NCI-H1092 treated with DMSO at 0.1 percent for 48 hours (cell line): ENCODE measurements at places on chromosomes 1 and 21.

DNA sequence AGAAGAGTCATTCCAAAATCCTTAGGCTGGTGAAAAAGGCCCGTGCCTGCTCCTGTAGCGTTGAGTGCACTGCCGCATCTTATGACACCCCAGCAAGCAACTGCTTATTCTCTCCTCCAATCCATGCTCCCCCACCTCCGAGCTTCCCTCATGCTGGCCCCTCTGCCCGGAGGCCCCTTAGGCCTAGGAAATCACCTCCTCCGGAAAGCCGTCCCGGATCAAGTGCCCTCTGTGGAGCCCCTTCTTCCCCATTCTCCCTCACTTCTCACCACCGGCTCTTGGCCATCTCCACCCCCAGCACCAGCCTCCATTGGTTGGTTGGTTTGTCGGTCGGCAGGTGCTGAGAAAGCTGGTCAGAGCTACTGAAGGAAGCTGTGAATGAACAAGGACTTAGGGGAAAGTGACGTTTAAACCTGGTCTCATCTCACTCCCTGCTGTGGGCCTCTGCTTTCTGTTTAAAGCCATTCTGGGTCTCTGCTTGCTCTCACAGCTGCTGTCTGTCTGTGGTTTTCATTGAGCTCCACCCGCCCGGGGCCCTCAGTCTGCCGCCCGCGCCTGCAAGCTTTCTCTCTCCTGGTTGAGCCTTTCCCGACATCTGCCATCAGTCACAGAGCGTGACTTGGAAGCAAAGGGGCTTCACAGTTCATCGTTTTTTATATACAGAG is 122.2 kb downstream of the KCNN3 start:
- no peak for DNase-seq

DNA sequence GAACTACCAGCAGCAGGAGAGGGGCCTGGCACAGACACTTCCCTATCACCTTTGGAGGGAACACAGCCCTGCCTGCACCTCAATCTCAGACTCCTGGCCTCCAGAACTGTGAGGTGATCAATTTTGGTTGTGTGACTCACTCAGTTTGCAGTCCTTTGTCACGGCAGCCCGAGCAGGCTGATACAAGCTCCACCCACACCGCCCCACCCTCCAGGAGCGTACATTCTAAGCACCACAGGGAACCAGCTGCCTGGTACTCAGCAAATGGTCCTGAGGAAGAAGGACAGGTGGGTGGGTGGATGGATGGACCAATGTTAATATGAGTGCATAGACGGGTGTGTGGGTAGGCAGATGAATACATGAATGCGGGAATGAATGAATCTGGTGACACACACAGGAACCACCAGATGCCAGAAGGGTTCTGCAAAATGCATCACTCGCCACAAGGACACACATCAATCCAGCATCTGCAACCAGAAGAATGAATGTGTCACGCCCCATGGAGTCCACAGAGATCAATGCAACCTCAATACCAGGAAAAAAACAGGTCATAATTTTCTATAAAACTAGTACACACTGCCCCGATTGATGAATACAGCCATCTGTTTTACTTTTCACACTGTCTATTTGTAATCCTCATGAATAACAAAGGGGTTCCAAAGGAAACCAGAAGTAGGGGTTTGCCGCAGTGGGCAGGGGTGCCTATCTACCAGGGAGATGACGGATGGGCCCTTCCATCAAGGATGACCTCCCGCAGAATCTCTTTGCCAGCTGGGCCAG is 284.5 kb downstream of the NPHP4 start:
- no peak for DNase-seq

DNA sequence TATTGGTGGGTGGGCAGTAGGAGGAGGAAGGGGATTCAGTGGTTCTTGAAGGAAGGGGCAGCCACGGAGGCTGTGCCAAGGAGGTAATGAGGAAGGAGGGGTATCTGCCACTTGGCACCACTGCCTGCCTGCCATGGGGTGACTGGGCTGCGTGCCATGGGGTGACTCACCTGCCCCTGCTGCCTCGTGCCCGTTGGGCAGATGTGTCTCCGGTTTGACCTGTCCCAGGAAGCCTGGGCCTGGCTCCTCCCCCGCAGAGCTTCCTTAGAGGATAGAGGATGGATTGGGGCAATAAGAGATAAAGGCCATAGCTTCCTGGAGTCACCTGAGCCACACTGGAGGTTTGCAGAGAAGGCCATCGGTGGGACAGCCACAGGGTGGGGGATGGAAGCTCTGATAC is 1.7 kb downstream of the PADI3 start:
- no peak for DNase-seq

DNA sequence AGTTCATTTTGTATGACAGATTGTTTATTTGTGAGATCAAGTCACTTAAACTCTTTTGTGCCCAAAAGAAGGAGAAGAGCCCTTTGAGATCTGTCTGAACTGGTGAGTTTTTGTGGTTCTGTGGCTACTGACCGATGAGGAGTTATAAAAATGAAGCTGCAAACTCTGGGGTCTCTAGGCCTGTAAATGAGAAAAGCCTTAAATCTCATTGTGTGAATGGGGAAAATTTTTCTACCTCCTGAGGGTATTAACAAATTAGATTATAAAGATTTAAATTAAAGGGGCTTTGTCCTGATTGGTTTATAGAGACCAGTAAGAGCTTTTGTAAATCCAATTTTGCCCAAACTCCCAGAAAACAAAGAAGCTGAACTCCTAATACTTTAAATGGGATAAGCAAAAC is 9.7 kb upstream of the KLF17 start:
- DNase-seq: no peak

DNA sequence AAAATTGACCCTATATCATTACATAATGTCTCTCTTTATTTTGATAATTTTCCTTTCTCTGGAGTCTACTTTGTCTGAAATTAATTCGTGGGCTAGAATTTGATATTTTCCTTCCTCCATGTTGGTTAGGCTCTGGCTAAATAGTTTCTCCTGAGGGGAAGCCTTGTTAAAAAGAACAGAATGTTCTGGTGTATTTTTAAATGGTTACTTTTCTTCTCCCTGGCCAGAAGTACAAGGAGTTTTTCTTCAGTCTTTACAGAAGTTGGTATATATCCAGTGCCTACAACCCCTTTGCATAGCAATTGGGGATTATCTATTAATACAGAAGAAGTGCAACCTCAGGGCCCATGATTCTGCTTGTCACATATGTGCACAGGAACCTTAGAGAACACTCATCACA is 185.6 kb upstream of the RAB4A start:
- no peak for DNase-seq

DNA sequence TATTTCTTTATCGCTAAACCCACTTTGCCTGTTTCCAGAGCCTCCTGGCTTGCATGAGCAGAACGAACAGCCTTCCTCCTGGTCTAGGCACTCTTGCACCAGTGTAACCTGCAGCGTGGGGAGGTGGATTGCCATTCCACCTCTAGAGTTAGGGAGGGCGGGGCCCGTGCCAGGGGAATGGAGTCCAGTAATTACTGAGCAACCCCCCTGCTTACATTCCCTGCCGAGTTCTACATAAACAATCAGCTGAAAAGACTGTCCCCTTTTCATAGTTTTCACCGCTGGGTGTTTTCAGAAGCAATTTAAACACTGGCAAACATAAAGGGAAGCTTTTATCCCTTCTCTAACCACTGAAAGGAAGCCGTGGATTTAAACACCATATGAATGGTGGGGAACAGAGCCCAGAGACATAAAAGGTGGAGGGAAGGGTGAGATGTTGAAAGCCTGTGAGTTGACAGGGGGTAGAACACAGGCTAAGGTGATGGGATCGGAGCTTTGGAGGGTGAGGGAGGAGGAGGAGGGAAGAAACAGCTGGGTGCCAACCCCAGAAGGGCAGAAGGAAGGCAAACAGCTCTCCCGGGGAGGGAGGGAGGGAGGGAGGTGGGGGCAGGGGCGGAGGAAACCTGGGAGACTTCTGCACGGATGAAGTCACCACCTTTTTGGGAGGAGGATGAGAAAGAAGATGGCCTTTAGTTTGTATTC is 68.0 kb upstream of the WDR26 start:
- peak; percentile 90 for DNase-seq

DNA sequence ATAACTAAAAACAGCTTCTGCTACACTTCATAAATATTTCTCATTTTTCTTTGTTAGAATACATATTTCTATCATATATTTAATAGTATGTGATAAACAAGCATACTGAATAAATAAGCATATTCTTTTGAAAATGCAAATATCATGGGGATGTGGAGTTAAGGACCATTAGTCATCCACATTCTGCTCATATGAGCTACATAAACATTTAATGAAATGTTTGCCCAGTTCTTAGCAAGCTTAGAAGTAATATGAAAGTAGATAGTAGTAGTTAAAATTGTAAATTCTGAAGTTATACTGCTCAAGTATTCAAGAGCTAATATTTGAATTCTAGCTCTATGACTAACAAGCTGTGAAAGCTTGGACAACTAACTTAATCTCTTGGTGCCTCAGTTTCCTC is 10.1 kb upstream of the GORAB start:
- no peak for DNase-seq

- no peak for DNase-seq
Measured at GRCh38 chr21:45330075-45330781, 42.5 kb upstream of the POFUT2 start.

DNA sequence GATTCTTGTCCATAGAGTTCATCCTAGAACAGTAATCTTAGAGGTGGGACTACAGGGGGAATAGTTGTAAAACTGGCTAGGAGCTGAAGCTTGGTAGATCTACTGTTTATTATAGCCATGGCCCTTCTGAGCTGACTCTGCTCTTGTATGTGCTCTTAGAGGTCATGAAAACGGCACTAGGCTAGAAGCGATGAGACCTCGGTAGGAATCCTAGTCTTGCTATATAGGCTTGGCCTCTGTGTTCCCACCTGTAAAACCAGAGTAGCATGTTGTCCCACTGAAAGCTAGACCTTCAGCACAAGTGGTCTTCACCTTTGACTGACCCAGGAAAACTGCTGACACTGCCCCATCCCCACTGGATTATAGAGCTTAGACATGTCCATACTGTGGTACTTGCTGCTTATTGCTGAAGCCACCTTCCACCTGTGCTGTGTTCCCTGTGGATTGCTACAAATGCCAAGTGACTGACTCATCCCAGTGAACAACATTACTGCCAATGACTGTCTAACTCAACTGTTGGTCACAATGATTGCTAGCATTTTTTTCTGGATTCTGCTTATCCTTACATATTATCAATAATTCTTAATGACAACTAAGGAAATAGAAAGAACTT is 23.0 kb upstream of the PIGC start:
- no peak for DNase-seq

DNA sequence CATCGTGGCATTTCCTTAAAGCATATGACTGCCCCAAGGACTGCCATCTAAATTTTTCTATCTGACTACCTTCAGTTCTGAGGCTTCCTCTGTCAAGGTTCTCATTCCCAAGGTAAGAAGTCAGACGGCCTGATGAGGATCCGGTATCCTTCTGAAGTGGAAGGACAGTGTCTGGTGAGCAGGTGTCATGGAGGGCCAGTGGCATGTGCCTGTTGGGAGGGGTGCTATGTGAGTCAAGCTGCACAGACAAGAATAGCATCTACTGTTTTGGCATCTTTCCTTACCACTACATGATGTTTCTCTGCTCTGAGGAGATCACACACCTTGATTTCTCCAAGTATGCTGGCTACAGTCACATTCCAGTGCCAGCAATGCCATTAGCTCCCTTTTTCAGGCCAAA is 99.6 kb upstream of the RGS1 start:
- no peak for DNase-seq
